ENCODE measurements at places on chromosomes 16 and 17.

DNA sequence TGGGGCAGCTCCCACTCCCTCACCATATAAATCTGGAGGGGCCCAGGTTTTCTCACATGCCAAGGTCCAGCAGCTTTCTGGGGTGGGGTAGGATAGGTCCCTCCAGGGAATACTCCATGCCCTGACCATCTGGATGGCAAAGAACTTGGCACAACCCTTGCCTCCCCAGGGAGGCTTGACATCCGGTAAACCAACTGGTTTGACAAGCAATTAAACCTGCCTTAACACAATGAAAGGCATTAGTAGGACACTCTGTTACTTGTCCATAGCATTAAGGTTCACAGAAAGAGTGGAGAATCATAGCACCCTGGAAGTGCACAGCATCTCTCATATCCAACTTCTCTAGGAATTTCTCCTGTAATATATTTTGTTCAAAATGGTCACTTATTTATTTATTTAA lies 63.9 kb upstream of the MAF start:
- no peak overlapping the region for H3K27ac ChIP-seq
- no peaks in the 10 kb centered on the region for H3K36me3 ChIP-seq
- no peak overlapping the region for H3K4me3 ChIP-seq
- peaks cover 4% of the 10 kb centered on the region for H3K27me3 ChIP-seq
- H3K4me1 ChIP-seq: no peaks in the 10 kb centered on the region

DNA sequence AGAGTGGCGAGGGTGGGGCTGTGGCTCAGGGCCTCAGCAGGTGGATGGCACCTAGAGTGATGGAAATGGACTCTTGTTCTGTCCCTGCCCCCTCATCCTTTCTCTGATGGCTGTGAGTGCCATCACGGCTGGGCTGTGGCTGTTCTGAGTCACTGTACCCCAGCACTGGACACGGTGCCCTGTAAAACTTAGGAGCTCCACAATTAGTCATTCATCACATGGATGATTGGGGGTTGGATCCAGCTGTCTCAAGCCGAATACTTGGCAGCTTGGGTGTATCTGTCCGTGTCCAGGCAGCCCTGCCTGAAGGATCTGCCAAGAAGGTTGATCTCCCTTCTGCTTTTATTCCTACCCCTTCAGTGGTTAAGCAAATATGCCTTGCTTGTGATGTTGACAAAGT lies 295.5 kb upstream of the EEF2KMT start:
- no peak for DNase-seq
- H3K4me3 ChIP-seq: no peak overlapping the region
- H3K27me3 ChIP-seq: peaks cover 4% of the 10 kb centered on the region
- no peak overlapping the region for H3K27ac ChIP-seq

DNA sequence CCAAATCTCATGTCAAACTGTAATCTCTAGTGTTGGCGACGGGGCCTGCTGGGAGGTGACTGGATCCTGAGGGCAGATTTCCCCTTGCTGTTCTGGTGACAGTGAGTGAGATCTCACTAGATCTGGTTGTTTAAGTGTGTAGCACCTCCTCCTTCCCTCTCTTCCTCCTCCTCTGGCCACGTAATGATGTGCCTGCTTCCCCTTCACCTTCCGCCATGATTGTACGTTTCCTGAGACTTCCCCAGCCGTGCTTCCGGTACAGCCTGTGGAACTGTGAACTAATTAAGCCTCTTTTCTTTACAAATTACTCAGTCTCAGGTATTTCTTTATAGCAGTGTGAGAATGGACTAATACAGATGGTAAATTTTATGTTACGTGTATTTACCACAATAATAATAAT lies 49.2 kb downstream of the METTL16 start:
- no peak overlapping the region for H3K4me3 ChIP-seq
- H3K36me3 ChIP-seq: peaks cover 57% of the 10 kb centered on the region
- no peak overlapping the region for H3K27ac ChIP-seq
- no peak for DNase-seq

- H3K4me3 ChIP-seq: no peak overlapping the region
- H3K4me1 ChIP-seq: no peaks in the 10 kb centered on the region
- H3K27ac ChIP-seq: no peak overlapping the region
Measured at GRCh38 chr17:33284022-33284421, 9.1 kb downstream of the ASIC2 start.

DNA sequence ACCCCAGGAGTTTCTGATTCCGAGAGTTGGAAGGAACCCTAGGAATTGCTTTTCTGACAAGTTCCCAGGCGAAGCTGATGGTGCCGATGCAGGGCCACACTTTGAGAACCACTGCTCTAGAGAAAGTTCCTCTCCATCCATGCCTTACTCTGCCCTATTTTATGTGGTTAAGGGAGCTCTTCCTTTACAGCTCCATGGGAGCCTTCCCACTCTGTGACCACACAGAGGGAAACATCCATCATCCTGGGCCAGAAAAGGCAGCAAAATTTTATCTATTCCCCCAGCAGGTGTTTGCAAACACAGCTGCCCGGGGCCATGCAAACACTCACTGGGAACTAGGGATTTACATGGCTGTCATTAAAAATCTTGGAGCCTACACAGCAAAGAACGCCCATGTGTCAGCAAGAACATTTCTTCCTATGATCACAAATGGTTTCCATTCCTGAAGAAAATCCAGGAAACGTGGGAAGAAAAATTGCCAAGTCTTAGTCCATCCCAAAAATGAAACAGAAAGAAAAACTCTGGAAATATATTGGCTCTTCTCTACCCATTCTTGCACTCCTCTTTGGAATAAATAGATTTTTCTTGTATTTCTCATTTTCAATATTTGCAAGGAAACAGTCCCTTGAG lies 252.7 kb downstream of the PMP22 start:
- no peak overlapping the region for H3K27ac ChIP-seq
- H3K27me3 ChIP-seq: no peaks in the 10 kb centered on the region
- no peak for DNase-seq
- H3K4me3 ChIP-seq: no peak overlapping the region

DNA sequence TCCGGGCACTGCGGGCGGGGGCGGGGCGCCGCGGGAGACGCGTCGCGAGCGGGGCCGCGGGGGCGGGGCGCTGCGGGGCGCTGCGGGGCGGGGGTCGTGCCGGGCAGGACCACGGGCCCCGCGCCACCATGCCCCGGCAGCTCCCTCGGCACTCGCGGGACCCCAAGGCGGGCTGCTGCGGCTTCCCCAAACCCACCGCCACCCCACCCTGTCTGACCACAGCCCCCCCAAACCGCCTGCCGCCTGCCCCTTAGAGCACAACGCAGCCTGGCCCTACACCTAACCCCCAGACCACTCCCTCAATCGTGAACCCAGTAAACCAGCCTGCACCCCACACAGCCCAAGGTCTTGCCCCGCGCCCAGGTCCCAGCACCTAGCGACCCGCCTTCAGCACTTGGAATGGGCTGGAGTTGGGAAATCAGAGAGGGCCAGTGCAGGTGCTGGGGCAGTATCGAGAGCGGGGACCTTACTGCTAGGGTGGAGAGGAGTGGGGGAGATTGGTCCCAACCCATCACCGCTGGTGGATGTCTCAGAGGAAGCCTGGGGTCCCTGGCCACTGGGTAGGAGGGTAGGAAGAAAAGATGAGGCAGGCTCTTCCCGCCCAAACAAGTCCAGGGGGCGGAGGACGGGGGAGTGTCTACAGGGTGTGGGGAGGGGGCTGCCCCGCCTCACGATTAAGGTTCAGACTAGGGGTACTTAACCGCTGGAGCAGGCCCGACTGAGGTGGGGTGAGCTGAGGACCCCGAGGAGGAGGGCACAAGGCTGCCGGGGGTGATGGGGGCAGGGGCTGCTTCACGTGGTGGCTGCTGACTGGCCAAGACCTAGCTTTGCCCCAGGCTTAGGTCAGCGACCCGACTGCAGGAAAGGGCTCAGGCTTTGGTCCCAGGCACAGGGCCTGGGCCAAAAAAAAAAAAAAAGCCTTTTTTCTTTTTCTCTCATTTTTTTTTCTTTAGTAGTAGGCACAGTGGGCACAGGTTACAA lies 539 bp upstream of the VAMP2 start:
- peaks cover 28% of the 10 kb centered on the region for H3K36me3 ChIP-seq
- peak overlapping the region; percentile 94 for H3K4me3 ChIP-seq
- H3K4me1 ChIP-seq: peaks cover 59% of the 10 kb centered on the region
- no peak for DNase-seq
- no peaks in the 10 kb centered on the region for H3K27me3 ChIP-seq
- peak overlapping the region; percentile 98 for H3K27ac ChIP-seq

- peaks cover 3% of the 10 kb centered on the region for H3K36me3 ChIP-seq
- H3K27me3 ChIP-seq: no peaks in the 10 kb centered on the region
- DNase-seq: no peak
- H3K4me3 ChIP-seq: no peak overlapping the region
- H3K4me1 ChIP-seq: peaks cover 8% of the 10 kb centered on the region
- H3K27ac ChIP-seq: no peak overlapping the region
Measured at GRCh38 chr17:8979715-8980114, 14.2 kb upstream of the PIK3R5 start.

- DNase-seq: no peak
- H3K36me3 ChIP-seq: peaks cover 2% of the 10 kb centered on the region
- no peak overlapping the region for H3K27ac ChIP-seq
Measured at GRCh38 chr17:38512473-38513058, 84.3 kb downstream of the ARHGAP23 start.

GRCh38 chr16:88331989-88332920 lies 50.5 kb upstream of the ZNF469 start:
- H3K4me1 ChIP-seq: peaks cover 6% of the 10 kb centered on the region
- DNase-seq: no peak
- H3K4me3 ChIP-seq: no peak overlapping the region
- peaks cover 4% of the 10 kb centered on the region for H3K36me3 ChIP-seq
- H3K27me3 ChIP-seq: peaks cover 16% of the 10 kb centered on the region

- DNase-seq: no peak
- H3K27me3 ChIP-seq: no peaks in the 10 kb centered on the region
- H3K27ac ChIP-seq: no peak overlapping the region
- no peak overlapping the region for H3K4me3 ChIP-seq
- H3K36me3 ChIP-seq: peaks cover 30% of the 10 kb centered on the region
Measured at GRCh38 chr16:4380119-4381063, 8.7 kb downstream of the VASN start.

- no peaks in the 10 kb centered on the region for H3K27me3 ChIP-seq
- H3K4me3 ChIP-seq: no peak overlapping the region
- peaks cover 1% of the 10 kb centered on the region for H3K4me1 ChIP-seq
- H3K27ac ChIP-seq: no peak overlapping the region
Measured at GRCh38 chr17:17868641-17869522, 32.1 kb upstream of the SREBF1 start.

- H3K27ac ChIP-seq: peak within 1 kb of the TSS; percentile 65
- H3K4me1 ChIP-seq: peaks cover 22% of the 10 kb centered on the region
- peak; percentile 32 for DNase-seq
Measured at GRCh38 chr17:43907425-43907981, at the start of gene MPP2. Gene MPP2 (minus strand): TSS chr17:43907536. CDS start chr17:43904460, 3,076 bp downstream.

GRCh38 chr17:34840750-34841149 lies 120.5 kb downstream of the CCT6B start:
- no peaks in the 10 kb centered on the region for H3K27me3 ChIP-seq
- H3K36me3 ChIP-seq: no peaks in the 10 kb centered on the region
- DNase-seq: no peak
- peaks cover 2% of the 10 kb centered on the region for H3K4me1 ChIP-seq
- peak overlapping the region; percentile 7 for H3K27ac ChIP-seq
- no peak overlapping the region for H3K4me3 ChIP-seq

DNA sequence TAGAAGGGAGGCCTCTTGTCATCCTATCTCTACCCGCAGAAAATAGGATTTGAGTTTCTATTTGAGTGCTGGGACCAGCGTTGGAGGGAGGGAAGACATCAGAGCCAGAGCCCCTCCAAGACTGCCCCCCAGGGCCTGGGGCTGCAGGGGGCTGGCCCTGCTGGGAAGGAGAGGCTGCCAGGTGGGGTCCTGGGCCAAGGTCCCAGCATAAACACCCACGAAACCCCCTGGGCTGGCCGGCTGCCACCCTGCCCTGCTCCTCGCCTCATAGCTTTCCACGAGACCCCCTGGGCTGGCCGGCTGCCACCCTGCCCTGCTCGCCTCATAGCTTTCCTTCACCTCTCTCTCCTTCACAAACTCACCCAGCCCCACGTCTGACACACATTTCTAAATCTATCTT lies 10.6 kb upstream of the TEX19 start:
- H3K4me1 ChIP-seq: peaks cover 21% of the 10 kb centered on the region
- DNase-seq: no peak
- no peaks in the 10 kb centered on the region for H3K36me3 ChIP-seq
- H3K27ac ChIP-seq: no peak overlapping the region

DNA sequence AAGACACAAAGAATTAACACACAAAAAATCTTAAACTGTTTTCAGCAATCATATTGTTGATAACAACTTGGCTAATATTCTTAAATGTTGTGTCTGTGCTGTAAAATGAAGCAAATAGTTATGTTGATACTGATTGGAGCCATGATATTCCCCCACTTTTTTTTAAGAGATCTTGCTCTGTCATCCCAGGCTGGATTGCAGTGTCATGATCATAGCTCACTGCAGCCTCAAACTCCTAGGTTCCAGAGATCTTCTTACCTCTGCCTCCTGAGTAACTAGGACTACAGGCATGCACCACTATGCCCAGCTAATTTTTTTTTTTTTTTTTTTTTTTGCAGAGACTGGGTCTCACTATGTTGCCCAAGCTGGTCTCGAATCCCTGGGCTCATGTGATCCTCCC lies 26.0 kb downstream of the BBS2 start:
- H3K4me1 ChIP-seq: no peaks in the 10 kb centered on the region
- H3K36me3 ChIP-seq: peaks cover 57% of the 10 kb centered on the region
- no peak overlapping the region for H3K27ac ChIP-seq

DNA sequence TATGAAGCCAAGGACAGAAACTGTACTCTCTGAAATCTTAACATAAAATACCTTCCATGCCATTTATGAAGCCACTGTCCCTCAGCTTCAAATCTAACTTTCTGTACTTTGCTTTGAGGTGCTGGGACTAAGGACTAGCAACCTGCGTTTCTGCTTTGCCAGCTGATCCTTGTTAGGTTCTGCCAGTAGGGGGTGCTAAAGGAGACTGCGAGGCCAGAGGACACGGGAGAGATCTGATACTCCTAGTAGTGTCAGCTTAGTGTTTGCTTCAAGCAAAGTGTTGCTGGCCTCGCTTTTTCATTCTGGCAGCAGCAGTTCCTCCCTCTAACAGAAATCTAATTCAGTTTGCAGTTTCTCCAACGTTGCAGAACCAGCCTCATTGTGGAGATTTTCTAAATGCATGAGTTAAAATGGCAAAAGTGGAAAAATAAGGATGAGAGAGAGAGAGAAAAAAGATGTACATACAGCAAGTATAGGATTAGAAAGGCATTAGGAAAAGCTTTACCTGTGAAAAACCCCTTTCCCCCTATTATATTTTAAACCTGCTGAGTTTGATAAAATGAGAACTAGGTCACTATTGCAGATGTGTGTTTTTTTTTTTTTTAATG lies 297.5 kb downstream of the CA10 start:
- no peaks in the 10 kb centered on the region for H3K4me1 ChIP-seq
- no peak for DNase-seq
- H3K27ac ChIP-seq: no peak overlapping the region
- H3K27me3 ChIP-seq: peaks cover 6% of the 10 kb centered on the region

GRCh38 chr16:51434567-51435198 lies 283.6 kb upstream of the SALL1 start:
- no peak overlapping the region for H3K27ac ChIP-seq
- no peak overlapping the region for H3K4me3 ChIP-seq
- no peak for DNase-seq
- peaks cover 6% of the 10 kb centered on the region for H3K27me3 ChIP-seq
- H3K4me1 ChIP-seq: no peaks in the 10 kb centered on the region
- H3K36me3 ChIP-seq: no peaks in the 10 kb centered on the region

All from stimulated activated naive B cell treated with anti-CD40 and anti-IgM and Interleukin-4, amounts not matched to agents 10 μg/mL and 1 μg/mL and 100 μg/mL, for 72 hours (primary cell).